Activated CD4-positive, alpha-beta T cell treated with anti-CD3 and anti-CD28 coated beads, Interleukin-10, Interleukin-2, amounts not matched to agents 100 ng/mL and 50 ng/mL, durations not matched to agents 16 hours and 8 hours (primary cell): ENCODE measurements at places on chromosomes 16 and 17.

DNA sequence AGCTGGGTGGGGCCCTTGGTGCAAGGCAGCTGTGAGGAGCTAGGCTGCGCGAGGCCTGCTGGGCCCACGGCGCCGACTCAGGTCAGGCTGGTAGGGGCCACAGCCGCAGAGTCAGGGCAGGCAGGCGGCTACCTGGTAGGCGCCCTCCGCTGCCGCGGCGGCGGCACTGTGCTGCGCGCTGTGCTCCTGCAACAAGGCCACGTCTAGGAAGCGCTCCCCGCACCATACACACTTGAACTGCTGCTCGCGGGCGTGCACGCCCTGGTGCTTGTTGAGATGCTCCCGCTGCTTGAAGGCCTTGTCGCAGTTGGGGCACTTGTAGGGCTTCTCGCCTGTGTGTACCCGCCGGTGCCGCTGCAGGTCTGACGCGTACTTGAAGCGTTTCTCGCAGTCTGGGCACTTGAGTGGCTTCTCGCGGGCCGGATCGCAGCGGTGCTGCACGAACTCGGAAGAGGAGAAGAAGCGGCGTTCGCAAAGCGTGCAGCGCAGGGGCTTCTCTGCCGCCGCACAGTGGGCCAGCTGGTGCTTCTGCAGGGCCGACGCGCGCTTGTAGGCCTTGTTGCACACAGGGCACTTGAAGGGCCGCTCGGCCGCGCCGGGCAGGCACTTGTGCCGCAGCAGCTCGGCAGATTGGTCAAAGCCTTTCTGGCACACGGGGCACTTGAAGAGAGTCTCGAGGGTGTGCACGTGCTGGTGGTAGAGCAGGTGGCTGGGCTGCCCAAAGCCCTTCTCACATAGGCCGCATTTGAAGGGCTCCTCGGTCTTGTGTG is 3.9 kb downstream of the ZNF319 start:
- no peak for DNase-seq

DNA sequence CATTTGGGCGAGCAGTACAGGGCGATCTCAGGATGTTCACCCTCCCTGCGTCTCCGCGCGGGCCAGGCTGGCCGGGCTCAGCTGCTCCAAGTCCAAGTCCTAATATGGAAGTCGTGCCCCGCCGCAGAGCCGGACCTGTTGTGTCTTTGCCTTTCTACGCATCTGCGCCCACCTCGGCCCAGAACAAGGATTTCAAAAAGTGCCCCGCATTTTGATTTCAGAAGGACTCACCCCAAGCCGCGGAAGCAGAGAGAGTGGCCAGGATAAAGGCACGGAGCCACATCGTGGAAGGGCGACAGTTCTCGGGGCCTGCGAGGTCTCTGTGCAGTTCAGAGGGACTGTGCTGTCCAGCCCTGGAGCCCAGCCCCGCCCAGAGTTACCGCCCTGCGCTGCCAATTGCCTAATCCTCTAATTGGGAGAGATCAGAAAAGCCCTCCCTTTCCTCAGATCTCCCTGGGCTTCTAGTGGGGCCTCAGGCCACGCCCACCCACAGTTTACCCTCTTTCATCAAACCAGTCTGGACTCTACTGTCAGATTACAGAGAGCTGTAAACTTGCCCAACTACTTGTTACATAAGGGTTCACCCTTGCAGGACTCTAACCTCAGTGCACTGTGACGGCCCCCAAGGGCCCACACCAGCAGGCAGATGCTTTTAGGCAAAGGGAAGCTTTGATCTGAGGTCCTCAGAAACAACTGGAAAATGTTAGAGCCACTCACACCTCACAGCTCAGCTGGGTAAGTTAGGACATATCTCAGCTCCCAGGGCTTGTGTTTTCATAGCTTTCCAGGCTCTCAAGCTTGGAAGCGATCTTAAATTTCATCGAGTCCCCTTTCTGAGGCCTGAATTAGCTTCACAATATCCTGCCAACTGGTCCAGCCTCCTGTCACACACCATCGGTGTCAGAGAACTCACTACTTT is at the start of gene CES1:
TSS of gene CES1 (minus strand) at position 324 of the 919 bp plus-strand sequence. CDS start at position 283, 41 bp downstream.
- no peak for DNase-seq

GRCh38 chr17:73827627-73828291 is 183.5 kb upstream of the SDK2 start:
- no peak for DNase-seq

DNA sequence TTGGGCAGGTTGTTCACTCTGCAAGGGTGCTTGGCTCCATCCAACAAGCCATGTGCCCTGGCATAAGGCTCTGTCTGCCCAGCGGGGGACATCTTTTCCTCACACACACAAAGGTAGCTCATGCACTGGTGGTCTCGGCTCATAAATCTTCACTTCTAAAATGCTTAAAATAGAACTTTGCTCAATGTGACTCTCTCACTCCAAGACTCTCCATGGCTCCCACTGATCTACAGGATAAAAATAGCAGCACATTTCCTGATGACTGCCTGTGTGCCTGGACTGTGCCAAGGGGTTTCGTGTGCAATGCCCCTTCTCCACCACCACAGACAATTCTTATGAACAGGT is 15.1 kb upstream of the CIBAR2 start:
- DNase-seq: no peak

DNA sequence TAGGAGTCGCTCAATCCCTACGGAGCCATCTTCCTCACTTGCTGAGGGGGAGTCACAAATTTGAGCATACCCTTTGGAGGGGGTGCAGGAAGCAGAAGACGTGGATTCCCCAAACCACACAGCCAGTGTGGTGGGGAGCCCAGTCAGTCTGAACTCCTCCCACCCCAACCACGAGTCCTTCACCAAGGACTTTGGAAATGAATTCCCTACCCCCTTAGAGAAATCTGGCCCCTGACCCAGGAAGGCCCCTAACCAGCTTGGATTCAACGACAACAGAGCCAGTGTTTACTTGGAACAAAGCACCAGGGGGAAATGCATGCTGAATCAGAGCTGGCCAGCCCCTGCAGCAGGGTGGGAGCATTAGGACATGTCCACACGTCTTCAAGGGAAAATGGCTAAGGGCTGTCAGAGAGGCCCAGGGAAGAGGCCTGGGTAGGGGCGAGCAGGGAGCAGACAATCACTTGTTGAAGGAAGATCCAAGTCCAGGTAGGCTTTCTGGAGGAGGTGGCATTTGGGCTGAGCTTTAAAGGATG is 5.5 kb upstream of the TMEM92 start:
- DNase-seq: no peak
